ENCODE measurements at places on chromosomes 4 and X. TPM values are rescaled to one million over a fixed set of nuclear protein-coding genes. Genes with fewer than 3 reads are reported as not detected.

Gene LETM1
- 133 TPM for total RNA-seq

Gene CLGN
- 1.8 TPM for total RNA-seq

DNA sequence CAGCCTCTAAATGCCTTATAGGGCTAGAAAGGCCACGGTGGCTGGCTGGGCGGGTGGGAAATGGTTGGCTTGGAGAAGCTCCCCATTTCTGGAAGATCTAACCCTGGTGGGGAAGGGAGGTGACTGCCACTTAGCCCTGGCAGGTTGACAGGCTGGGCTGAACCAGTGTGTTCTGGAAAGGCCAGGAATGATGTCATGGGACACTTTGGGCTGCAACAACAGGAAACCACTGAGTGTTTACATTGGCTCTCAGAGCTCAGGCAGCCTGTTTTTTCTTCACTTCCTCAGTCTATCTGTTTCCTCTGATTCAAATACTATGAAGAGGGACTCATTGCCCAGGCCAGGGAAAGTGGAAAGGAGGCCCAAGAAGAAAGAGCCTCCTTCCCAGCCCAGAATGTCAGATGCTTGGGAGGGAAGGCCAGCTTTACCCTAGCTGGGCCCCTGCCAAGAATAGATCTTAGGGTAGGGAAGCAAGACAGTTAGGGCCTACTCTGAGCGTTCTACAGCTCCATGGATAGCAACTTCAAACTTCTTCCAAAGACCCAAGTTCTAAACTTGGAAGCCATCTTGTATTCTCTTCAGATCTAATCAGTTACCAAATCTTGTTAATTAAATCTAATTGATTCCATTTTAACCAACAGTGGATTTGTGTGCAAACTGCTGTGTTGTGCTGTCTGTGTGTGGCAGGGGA is 65.8 kb upstream of the MSN start:
- peak; percentile 67 for DNase-seq

GRCh38 chrX:17052210-17052609 is 105.8 kb downstream of the REPS2 start:
- no peak for DNase-seq

GRCh38 chr4:8105306-8106100 is 53.1 kb downstream of the ABLIM2 start:
- no peak for DNase-seq

Data from mucosa of descending colon (tissue), 3 donors.